Stimulated activated CD4-positive, alpha-beta T cell treated with anti-CD3 and anti-CD28 coated beads, Interleukin-1b, Interleukin-23, amount 100 ng/mL, for 48 hours (primary cell): ENCODE measurements at places on chromosomes 3 and 15.

DNA sequence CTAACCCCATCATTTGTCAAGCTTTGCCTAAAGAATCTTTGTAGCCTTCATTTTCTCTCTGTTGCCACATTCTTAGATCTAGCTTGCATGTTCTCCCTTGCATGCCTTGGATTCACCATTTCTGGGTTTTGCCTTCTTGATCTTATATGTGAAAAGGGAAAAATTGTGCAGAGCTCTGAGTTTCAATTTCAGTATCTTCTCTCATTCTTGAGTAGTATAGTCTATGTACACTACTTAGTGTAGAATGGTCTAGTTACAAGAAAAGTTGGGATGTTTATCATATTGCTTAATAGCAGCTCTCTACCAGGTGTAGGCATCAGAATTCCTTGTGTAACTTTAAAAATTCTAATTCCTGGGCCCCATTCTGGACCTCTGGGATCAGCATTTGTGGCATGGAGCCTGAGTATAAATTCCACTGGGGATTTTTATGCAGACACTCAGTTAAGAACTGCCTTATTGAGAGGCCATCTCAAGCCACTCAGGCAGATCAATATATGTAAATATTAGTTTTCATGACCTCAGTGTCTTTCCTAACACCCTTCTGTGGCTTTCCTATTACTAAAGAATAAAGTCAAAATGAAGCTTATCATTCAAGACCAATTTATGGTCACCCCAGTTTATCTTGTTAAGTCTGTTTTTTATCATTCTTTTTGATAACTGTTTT, 23.4 kb downstream of the GTF2E1 start:
- no peak for DNase-seq

DNA sequence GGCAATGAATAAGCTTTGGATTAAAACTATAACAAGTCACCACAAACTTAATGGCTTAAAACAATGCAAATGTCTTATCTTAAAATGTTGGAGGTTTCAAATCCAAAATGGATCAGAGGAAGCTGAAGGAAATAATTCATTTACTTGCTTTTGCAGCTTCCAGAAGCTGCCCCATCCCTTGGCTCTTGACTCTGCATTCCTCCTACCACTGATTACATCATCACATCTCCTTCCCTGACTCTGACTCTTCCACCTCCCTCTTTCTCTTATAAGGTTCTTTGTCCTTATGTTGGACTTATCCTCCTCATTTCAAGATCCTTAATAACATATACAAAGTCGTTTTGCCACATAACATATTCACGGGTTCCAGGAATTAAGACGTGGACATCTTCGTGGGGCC, 982.8 kb upstream of the ROBO1 start:
- no peak for DNase-seq

- DNase-seq, result no peak
Measured at GRCh38 chr3:177966493-177966892, 569.7 kb upstream of the KCNMB2 start.

DNA sequence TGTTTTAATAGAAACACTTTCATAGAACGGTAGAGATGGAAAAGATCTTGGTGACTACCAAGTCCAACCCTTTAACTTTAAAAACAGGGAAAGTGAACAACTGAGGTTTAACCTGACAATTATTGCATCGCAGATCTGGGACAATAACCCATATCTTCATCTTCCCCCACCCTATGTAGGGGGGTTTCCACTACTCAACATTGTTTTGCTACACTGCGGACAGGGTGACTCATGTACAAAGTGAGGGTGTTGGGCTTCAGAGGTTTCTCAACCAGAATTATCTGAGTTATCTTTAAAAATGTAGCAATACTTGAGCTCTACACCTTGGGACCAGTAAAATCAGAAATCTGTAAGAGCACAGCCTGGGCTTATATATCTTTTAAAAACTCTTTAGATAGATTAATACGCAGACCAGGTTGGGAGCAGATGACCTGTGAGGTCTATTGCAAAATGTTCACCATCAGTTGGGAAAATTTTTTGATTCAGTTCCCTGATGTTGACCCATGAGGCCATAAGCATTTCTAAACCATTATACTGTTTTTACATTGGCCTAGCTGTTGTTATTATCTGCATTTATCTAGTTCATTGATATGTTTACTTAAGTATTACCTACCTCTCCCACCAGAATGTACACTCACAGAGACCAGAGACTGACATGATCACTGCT, 103.6 kb upstream of the ICE2 start:
- peak; percentile 37 for DNase-seq

DNA sequence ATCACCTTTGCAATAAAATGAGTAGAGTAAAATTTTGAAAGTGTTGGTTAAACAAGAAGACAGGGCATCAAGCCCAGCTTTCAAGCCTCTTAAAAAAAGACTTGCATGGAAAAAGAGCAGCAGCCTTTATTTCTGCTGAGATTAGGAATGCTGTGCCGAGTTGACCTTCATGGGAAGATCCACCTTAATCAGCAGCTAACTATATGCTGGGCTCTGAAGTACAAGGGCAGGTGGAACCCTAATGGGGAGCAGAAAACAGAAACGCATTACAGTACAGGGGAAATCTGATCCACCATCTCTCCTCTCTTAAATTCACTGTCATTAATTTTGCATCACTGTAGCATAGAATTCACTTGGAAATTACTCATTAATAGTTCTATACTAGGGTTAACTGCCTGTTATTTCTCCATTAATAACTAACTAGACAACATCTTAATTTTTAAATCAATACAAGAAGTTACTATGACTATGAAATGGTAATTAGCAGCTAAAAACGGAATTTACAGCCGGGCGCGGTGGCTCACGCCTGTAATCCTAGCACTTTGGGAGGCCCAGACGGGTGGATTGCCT, 133.6 kb downstream of the GHSR start:
- DNase-seq, result no peak

DNA sequence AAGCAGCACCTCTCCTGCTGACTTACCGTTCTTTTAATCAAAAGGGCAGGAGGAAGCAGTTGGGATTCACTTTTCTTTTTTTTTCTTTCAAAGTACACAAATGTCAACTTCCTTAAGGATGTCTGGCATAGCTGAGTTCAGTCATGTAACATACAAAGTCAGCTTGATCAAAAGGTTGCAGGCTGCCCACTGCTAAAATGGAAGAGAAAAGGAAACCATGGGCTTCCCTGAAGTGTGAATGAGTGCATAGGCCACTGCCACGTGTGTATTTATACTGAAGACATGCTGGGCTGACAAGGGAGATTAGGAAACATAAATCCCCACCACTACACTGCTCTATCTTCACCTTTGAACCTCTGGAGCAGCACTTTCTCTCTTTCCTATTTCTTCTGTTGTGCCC, 312.5 kb downstream of the TIGIT start:
- no peak for DNase-seq

- DNase-seq, result no peak
Measured at GRCh38 chr15:30072630-30073029, 10.1 kb upstream of the GOLGA8J start.

GRCh38 chr15:25052191-25052999, 97.6 kb downstream of the SNRPN start:
- DNase-seq, result no peak

- no peak for DNase-seq
Measured at GRCh38 chr15:96119734-96120133, 210.8 kb upstream of the NR2F2 start.

DNA sequence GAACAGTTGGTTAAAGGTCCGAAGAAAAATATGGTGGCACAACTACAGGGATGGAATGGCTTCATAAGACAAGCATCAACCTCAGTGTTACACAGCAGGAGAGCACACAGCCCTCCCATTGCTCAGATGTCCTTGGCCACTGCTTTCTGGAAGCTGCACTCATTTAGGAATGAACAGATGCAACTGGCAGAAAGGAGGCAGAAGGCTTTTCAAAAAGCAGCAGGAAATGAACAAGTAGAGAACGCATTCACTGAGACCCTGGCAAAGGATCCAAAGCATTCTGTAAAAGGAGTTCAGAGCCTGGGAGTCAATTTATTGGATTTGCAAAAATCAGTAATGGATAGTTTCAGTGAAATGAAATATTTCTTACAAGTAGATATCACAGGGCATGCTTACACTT, 101.1 kb downstream of the PDZRN3 start:
- DNase-seq, result no peak

- DNase-seq, result no peak
Measured at GRCh38 chr3:11810276-11810675, 36.4 kb downstream of the TAMM41 start.

DNA sequence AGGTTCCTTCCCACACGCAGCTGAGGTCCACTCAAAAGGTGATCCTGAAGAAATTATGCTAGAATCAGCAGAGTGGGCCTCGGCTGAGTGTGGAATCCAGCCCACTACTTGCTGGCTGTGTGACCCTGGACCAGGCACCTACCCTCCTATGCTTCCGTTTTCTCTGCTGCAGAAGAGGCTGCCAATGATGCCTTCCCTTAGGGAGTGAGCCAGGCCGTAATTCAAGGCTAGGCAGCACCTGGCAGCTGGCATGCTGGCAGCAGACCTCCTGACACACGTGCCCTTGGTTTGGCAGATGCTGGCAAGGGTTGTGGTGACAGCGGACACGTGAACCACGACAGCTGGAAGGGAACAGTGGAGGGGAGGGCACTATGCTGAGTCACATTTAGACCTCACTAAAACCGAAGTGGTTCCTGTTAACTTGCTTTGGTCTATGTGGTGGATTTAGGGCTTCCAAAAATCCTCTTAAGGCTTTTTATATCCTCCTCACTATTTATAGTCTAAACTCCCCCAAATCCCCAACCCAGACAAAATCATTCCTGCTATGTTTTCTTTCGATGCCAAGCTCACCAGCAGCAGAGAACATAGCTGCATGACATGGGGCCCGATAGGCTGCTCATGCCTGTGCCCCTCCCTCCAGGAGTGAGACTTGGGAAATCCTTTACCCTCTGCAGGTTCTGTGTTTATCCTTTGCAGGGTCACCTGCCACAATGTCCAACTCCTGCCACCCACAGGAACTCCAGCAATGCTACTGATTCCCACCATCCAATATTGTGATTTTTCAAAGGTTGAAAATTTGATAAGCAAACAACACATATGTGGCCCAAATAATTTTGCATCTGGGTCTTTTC, 10.6 kb upstream of the PCSK6 start:
- DNase-seq, result peak; percentile 26

GRCh38 chr15:87962428-87962827, 294.1 kb downstream of the NTRK3 start:
- no peak for DNase-seq

- no peak for DNase-seq
Measured at GRCh38 chr3:183449791-183450190, 21.4 kb upstream of the MCF2L2 start.
